ENCODE measurements at places on chromosomes 11 and 22.

GRCh38 chr11:17275400-17276235 is 921 bp upstream of the NUCB2 start:
- peak; percentile 38 for DNase-seq

DNA sequence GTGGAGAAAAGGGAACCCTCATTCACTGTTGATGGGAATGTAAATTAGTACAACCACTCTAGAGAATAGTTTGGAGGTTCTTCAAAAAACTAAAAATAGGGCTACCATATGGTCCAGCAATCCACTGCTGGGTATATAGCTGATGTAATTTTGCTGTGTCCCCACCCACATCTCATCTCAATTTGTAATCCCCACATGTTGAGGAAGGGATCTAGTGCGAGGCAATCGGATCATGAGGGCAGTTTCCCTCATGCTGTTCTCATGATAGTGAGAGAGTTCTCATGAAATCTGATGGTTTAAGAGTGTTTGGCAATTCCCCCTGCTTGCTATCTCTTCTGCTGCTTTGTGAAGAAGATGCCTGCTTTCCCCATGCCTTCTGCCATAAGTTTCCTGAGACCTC is 17.1 kb upstream of the OR52M1 start:
- DNase-seq = no peak

DNA sequence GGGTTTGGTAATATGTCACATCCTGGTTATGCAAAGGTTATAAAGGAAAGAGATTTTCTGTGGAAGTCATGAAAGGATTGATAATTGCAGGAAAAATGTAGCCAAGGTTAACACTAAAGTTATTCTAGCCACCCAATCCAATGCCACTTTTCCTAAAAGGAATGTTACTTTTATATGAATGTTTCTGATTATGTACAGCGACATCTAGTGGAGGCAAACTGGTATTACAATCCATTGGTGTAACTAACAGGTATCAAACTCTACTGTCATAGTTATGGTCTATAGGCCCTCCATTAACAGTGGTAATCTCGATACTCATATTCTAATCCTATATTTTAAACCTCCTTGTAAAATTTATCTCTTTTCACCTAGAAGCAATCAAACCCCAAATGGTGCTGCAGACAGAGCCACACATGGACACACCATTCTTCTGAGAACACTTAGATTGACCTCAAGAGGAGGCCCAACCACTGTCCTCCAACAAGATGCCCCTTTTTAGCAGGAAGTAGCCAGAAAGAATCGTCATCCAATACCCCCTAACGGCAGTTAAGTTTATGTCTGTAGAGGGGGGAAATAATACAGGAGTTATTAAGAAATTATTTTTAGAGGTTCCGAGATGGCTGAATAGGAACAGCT is 74.9 kb upstream of the RAG2 start:
- DNase-seq = peak; percentile 18

GRCh38 chr11:112977755-112978154 is 16.5 kb downstream of the NCAM1 start:
- DNase-seq = no peak

DNA sequence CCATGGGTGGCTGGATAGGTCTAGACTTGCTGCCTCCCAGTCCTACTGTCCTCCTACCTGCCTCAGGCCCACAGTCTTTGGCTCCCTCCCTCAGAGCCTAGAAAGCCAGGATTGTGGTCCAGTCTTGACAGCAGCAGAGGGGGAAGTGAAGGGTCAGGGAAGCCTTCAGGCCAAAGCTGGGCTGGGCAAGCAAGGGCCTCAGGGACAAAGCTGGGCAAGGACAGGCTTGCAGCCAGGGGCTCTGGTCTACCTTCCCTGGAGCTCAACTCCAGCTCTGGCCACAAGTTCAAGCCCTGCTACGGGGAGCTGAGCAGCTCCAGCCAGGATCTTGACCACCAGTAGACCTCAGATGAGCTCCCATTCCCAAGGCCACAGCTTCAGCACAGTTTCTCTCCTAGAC is 14.9 kb downstream of the LMO1 start:
- DNase-seq = no peak

DNA sequence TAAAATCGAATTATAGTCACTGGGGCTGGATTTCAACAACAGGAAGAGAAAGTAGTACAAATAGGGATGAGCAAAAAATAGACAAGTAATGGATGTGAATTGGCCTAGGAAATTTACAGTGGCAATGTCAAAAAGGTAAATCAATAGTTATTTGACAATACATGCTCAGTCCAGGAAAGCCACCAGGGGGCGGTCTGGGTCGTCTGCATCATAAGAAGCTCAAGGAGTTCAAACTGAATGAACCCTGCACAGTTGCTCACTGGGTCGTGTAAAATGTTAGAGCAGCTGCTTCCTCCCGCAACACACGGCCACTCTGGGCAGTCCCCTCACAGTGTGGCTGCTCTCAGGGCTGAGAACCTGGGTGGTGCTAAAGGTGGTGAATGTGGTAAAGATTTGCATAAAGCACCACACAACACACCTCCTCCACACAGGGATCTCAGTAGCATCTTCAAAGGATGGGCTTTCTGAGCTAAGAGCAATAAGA is 85.9 kb downstream of the ZNF280B start:
- DNase-seq = peak; percentile 65

DNA sequence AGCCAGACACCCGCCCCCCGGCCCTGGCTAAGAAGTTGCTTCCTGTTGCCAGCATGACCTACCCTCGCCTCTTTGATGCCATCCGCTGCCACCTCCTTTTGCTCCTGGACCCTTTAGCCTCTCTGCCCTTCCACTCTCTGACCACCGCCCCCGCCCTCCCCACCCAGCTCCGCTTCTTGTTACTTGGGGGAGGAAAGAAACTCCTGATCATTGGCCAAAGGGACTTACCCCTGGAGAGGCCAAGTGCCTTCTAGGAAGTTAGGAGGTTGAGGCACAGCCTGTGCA is at the start of gene PRR33:
Gene PRR33 (minus strand): TSS at position 65 of the 285 bp plus-strand sequence. CDS start 1,311 bp downstream, outside the sequence.
- DNase-seq = no peak

- DNase-seq = no peak
These were observed 13.3 kb downstream of the MS4A13 start for GRCh38 chr11:60528465-60528864.

GRCh38 chr11:58564231-58564630 is 11.4 kb downstream of the LPXN start:
- DNase-seq = no peak

Data from CD4-positive, alpha-beta T cell treated with Interleukin-6 for 4 hours (primary cell).